Stimulated activated CD4-positive, alpha-beta T cell treated with anti-CD3 and anti-CD28 coated beads, Interleukin-1b, Interleukin-23, amount 100 ng/mL, for 4 hours (primary cell): ENCODE measurements at places on chromosomes 4 and X.

DNA sequence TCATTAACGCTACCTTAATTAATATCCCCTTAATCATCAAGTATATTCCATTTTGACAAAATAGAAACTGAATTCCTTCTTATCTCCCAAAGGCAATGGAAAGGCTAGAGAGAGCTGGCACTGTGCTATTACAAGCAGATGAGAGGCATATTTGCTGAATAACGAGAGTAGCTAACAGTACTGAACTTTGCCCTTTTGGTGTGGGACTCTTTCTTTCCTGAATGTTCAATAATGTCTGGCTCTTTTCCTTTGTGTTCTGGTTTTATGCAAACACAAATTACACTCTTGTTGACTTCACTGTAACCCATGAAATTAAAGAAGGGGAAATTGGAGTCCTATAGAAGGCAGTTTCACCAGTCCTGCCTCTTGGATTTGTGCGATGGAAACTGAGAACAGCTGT lies 63.5 kb downstream of the SHROOM3 start:
- DNase-seq, result no peak

DNA sequence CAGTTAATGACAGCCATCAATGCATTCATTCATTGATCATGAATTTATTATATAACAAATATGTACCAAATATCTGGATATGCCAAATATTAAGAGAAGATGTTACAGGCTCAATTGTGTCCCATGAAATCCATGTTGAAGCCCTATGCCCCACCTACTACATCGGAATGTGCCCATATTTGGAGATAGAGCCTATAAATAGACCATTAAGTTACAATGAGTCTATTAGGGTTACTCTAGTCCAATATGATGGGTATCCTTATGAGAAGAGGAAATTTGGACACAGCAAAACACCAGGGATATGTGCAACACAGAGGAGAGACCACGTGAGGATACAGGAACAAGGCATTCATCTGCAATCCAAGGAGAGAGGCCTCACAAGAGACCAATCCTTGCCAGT lies 634.5 kb downstream of the DMD start:
- DNase-seq, result no peak

- DNase-seq, result no peak
These were observed 13.4 kb downstream of the SLC10A7 start for GRCh38 chr4:146508229-146508939.

DNA sequence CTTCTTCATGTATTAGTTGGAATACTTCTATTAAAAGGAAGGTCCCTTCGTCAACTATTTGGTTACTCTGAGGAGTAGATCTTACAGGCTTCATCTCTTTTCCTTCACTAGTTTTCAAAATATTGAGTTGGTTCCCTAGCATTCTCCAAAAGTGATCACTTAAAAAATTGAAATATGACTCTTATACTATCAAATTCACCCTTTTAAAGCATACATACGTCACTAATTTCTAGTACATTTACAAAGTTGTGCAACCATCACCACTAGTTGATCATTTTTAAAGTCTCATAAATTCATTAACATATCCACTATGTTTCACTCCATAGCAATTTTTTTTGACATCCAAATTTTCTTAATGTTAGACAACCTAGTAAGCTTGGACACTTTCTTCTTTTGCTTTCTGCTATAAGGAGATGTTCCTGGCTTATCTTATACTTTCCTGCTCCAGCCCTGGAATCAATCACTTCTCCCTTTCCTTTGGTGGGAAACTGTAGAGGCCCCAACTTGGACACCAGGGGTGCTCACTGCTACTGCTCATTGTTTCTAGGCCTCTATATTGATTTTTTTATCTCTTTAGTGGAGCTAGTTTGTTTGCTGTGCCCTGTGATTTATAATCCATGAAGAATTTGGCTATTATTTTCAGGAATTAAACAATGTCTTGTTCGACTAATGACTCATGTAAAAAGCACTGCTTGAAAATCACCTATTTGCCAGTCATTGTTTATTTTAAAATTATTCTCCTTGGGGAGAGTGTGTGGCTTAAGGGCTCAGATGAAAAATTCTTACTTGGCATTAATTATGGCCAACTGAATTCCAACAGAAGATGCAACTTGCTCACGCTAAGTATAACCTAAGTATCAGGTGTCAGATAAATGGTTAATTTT lies 4.0 kb upstream of the ZFX start:
- DNase-seq, result no peak

GRCh38 chr4:106364282-106364681 lies 4.3 kb downstream of the GIMD1 start:
- DNase-seq, result no peak

DNA sequence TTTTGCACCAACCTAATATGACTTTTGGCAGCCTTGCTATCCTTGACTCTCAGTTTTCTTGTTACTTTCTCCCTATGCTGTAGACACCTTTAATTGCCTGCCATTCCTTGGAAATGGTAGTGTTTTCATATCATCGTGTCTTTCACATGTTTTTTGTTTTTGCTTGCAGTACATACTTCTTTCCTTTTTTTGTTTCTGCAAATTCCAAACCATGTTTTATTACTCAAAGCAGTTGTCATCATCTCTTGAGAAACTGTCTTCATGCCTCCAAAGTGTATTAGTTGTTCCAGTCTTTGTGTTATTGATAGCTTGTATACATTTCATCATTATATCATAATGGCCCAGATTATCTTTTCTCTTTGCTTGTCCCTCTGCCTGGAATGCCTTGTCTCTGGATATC lies 57.1 kb downstream of the PDLIM5 start:
- DNase-seq, result no peak

DNA sequence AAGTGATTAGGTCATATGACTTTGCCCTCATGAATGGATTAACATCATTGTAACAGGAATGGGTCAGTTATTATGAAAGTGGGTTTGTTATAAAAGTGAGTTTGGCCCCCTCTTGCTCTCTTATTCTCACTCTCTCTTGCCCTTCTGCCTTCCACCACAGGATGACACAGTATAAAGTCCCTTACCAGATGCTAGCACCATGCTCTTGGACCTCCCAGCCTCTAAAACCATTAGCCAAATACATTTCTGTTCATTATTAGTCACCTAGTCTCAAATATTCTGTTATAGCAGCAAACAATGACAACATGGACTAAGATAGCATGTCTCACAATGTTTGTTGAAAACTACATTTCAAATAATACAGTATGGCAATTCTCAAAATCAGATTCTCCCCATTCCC lies 59.7 kb downstream of the RWDD4 start:
- DNase-seq, result no peak

GRCh38 chr4:148654131-148654530 lies 211.9 kb upstream of the NR3C2 start:
- DNase-seq, result no peak

DNA sequence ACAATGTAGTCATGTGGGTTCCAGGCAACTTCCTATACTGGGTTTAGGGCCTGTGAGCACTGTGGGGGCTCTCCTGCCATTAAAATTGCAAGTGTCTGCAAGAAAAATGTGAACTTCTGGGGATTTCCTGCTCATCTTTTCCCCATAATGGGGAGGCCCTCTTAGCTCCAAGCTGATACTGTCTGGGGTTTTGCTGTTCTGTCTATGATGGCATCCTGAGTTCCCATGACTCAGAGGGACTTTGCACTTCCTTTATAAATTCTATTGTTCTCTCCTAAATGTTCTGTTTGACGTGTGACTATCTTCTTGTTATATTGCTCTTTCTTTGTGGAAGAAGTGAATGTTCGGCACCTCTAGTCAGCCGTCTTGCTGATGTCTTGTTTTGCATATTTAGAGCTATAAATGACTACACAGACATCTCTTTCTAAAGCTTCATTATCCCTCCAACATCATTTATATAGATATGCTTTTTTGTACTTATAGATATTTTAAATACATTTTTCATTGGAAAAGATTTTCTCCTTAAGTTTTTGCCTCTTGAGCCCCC lies 465.8 kb downstream of the NAF1 start:
- no peak for DNase-seq

DNA sequence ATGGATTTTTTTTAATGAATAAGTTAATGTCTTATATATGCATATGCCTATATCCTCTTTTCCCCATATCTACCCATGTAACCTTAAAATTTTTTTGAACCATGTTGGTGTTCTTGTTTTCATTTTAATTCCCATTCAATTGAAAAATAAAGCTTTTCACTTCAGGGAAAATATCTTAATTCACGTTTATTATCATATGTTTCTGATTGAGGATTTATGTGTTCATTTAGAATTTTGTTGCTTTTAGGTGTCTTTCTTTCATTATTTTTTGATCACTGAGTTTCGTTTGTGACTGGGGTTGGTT lies 29.1 kb downstream of the HADH start:
- no peak for DNase-seq

- no peak for DNase-seq
These were observed 81.6 kb upstream of the MID1 start for GRCh38 chrX:10702031-10702430.

GRCh38 chr4:12439633-12440305 lies 1011.1 kb upstream of the HS3ST1 start:
- DNase-seq, result no peak

DNA sequence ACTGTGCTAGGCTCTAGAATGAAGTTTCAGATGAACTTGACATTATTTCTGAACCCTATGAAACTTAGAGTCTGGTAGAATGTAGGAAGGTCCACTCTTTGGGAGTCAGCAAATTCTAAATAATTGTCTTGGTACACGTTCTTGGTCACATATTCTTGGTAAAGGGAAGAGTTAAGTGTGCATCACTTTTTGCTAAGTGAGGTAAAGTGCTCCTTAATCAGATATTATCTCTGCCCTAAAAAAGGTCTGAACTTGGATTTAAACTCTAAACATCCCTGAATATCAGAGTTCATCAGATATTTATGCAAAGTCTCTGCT lies 7.2 kb downstream of the OCIAD2 start:
- DNase-seq, result no peak

- DNase-seq, result no peak
These were observed 28.6 kb downstream of the RNF175 start for GRCh38 chr4:153731239-153731638.

- no peak for DNase-seq
These were observed 15.7 kb downstream of the SH2D1A start for GRCh38 chrX:124362072-124362471.

GRCh38 chr4:166823126-166823525 lies 411.2 kb downstream of the SPOCK3 start:
- no peak for DNase-seq

GRCh38 chr4:56657818-56658217 lies 23.3 kb downstream of the HOPX start:
- no peak for DNase-seq

- DNase-seq, result no peak
These were observed 42.4 kb downstream of the USP9X start for GRCh38 chrX:41127477-41128192.

- DNase-seq, result no peak
These were observed 52.9 kb upstream of the HPF1 start for GRCh38 chr4:169810325-169811323.

- DNase-seq, result no peak
These were observed 111.1 kb downstream of the APOOL start for GRCh38 chrX:85114776-85115175.

- DNase-seq, result no peak
These were observed 31.1 kb upstream of the CYLC1 start for GRCh38 chrX:83829874-83830273.

GRCh38 chr4:52822972-52823701 lies 39.0 kb upstream of the RASL11B start:
- no peak for DNase-seq

DNA sequence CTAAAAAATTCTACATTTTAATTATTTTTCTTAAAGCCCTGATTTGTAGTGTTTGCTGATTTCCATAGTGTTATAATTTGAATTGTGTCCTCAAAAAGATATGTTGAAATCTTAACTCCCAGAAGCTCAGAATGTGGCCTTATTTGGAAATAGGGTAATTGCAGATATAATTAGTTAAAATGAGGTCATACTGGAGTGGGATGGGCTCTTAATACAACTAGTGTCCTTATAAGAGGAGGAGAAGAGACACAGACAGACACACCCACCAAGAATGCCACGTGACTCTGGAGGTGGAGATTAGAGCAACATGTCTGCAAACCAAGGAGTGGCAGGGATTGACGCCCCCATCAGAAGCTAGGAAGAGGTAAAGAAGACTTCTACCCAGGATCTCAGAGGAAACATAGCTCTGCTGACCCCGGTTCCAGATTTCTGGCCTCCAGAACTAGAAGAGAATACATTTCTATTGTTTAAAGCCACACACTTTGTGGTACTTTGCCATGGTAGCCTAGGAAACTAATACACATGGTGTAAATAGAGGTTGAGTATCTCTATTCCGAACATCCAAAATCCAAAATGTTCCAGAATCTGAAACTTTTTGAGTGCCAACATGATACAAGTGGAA lies 70.5 kb upstream of the IRF2 start:
- no peak for DNase-seq

DNA sequence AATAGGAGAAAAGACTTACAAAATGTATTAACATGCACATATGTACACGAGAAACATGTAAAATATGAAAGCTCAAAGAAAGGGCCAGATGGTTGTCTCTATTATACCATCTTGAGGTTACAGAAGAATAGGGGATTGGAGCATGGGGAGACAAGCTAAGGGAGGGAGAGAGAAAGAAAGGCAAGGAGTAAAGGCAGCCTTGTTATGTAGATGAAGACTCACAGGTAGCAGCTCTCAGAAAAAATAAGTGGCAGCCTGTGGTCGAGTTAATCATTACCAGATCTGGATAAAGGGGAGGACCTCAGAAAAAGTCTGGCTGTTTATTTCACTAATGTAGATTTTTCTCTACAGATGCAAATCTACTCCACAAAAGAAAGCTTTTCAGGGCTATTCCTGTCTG lies 26.6 kb upstream of the PPP1R2C start:
- DNase-seq, result no peak

DNA sequence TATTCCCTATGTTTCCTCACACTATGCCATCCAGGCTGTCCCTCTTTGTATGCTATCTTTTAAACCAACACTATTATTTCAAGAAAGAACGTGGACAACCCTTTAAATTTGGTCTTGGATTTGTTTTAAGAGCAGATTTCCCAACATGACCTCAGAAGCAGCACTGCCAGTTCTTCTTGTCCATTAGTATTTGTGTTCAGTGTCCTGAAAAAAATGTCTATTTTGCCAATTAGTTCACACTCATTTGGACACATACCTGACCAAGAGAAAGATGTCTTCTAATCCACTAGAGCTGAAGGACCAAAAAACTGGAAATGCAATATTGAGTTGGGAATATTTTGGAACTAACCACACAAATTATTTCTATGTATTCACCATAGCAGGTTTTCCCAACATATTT lies 223.2 kb upstream of the CNKSR2 start:
- no peak for DNase-seq

DNA sequence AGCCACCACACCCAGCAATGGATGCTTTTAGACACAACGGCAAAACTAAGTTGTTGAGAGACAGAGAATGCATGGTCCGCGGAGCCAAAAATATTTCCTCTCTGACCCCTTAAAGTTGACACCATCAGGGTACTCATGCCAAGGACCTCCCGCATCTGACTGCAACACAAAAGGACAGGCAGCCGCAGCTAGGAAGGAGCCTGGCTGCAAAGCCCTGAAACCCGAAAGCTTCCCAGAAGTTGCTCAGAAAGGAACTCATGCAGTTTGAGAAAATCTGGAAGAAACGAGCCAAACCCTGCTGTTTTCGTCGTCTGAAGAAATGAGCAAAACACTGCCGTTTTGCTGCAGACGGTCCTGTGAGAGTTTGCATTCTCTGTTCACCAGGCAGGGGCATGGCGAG lies 16.5 kb downstream of the DHRSX start:
- DNase-seq, result no peak

GRCh38 chr4:37758226-37758625 lies 68.3 kb upstream of the PGM2 start:
- DNase-seq, result no peak
